Hepatic stellate cell (primary cell): ENCODE measurements at places on chromosomes 12 and 14.

DNA sequence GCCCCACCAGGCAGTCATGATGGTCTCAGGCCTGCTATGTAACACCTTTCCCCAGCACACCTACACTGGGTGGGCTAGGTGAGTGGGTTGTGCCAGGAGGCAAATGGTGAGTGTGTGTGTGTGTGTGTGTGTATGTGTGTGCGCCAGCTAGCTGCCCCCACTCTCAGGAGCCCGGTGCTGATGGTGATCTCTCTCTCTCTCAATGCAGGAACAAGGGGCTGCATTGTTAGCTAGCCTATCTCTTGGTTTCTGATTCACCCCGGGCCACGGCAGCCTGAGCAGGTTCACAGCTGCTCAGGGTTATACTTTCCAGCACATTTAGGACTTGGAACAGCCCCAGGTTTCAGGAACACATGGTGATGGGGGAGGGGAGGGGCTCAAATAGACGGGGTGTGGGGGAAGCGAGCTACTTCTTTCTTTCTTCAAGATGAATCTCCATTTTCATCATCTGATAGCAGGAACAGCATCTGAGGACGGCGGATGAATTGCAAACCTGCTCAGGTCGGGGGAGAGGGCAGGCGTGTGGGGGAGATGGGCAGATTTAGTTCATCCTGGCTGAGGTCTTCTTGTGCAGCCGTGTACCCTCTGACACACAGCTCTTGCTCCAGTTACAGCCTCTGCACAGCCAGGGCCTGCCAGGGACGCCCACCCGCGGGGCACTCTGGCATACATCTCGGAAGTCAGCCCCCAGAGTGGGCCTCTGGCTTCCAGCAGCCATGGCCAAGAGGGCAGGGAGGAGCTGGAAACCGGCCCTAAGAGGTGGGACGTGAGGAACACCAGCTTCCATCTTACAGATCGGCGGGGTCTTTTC lies 137.6 kb downstream of the ZFP36L1 start:
- no peak for DNase-seq

DNA sequence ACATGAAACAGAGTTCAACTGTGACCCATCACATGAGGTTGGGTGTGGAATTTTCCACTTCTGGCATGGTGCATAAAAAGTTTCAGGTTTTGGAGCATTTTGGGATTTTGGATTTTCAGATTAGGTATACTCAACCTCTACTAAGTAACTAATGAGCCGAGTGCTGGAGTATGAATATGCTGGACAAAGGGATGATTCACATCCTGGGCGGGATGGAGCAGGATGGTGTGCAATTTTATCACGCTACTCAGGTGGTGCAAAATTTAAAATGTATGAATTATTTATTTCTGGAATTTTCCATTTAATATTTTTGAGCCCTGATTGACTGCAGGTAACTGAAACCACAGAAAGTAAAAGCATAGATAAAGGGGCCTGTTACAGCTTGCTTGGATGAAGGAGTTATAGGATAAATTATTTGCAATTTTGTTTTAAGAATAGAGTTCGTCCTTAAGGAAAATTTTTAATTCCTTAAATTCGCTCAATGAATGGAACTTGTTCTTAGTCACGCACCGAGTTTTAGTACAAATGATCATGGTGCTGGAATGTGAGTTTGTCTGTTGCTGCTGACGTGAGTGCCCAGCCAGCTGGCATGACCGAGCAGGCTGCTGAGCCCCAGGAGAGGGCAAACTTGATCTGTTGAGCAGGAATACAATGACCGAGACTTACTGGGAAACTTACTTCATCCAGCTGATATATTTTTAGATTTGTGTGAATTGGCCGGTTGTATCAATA lies 176.3 kb downstream of the ESR2 start:
- DNase-seq = no peak

- no peak for DNase-seq
Measured at GRCh38 chr14:58813745-58814144, 176.0 kb downstream of the DACT1 start.

- no peak for DNase-seq
Measured at GRCh38 chr12:109779382-109779781, 53.8 kb downstream of the TRPV4 start.

DNA sequence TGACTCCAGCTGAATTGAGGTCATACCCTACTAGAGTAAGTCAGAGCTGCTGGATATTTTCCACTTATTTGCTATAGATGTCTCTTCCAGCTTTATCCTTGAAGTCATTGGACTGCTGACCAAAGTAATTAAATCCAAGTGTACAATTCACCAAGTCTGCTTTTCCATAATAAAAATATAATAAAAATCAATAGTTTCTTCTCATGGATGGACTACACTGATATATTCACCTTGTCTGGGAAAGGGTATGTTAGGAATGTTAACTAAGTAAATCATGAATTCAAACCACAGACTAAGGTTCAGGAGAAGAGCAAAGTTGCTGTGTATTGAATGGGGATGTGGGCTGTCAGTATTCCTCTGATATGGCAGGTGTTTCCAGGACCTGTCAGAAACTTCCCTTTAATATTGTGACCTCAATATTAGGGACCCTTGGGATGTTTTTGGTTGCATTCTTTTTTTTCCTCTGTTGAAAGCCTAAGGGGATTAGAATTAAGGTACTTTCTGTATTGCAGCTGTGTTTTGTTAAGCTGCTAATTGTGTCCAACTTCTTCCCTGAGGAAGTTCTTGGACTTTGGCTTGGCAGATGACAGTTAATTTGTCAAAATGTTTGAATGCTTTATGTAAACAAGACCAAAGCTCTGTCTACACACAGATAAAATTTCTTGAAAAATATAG lies 284.0 kb downstream of the ATP23 start:
- DNase-seq = no peak

GRCh38 chr12:123512838-123513665 lies 20.5 kb downstream of the RILPL1 start:
- DNase-seq = no peak

GRCh38 chr14:99327050-99327449 lies 55.1 kb upstream of the BCL11B start:
- DNase-seq = no peak

GRCh38 chr14:94888121-94888520 lies 118.2 kb upstream of the GSC start:
- DNase-seq = no peak

GRCh38 chr12:68497107-68497506 lies 113.6 kb upstream of the RAP1B start:
- DNase-seq = no peak
